ENCODE measurements at places on chromosomes 6 and 20.
A peak's percentile ranks its signal among the peaks of the same experiment; 100 is the strongest.

DNA sequence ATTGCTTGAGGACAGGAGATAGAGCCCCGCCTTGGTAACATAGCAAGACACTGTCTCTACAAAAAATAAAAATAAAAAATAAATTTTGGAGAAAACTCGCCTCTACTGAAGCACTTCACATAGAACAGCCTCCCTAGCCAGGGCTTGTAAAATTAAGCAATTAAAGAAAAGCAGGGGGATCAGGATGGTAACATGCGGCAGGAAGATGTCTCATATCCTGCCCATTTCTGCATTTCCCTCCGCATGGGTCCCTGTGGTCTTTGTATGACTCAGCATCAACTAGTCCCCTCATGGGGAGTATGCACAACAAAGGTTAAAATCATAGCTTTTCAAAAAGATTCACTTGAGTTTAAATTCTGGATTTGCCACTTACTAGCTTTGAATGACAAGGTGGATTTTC lies 379.0 kb downstream of the EPHA7 start:
- no peak for DNase-seq

DNA sequence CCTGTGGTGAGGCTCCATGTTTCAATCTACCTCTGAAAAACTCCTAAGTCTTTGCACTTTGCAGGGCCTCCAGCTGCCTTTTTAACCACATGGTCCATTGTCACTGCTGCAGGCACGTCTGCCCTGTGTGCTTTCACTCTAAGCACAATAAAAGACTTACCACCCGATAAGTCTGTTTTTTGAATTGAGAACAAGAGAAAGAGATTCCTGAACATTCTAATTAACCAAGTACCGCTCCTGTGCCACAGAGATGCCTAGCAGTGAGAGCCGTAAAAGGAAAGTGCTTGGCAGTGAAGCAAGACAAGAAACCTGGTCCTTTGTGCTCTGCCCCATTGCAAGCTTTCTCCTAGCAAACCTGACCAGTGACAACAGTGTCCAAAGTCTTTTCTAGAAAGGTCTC lies 487.6 kb upstream of the FLRT3 start:
- no peak for DNase-seq

- no peak for DNase-seq
Observed at GRCh38 chr6:146697921-146698320, 99.1 kb downstream of the ADGB start.

GRCh38 chr6:72783666-72784065 lies 161.8 kb downstream of the KCNQ5 start:
- no peak for DNase-seq

- DNase-seq: no peak
Observed at GRCh38 chr6:73784726-73785505, 88.9 kb downstream of the CD109 start.

GRCh38 chr6:116099036-116099435 lies 1.6 kb upstream of the NT5DC1 start:
- DNase-seq: no peak

GRCh38 chr20:58839474-58839874 lies 11.2 kb downstream of the GNAS-AS1 start:
- DNase-seq: peak; percentile 54

DNA sequence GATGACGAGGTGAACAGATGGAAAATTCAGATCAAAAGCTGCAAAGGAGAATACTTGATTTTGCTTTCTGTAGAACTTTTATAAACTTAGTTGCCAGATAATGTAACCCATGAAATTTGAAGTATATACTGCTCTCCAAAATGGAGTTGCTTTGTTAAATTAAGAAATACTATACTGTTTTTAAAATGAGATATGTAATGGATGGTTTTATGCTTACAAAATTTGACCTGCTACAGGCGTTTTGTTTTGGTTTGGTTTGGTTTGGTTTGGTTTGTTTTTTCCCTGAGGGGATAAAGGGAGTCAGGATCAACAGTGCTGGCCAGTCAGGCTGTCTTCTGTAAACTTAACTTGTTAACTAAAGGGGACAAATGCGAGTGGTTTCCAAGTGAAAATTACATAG lies 55.6 kb upstream of the KIF25 start:
- DNase-seq: no peak

GRCh38 chr6:99514089-99514488 lies 1.1 kb downstream of the USP45 start:
- DNase-seq: no peak

DNA sequence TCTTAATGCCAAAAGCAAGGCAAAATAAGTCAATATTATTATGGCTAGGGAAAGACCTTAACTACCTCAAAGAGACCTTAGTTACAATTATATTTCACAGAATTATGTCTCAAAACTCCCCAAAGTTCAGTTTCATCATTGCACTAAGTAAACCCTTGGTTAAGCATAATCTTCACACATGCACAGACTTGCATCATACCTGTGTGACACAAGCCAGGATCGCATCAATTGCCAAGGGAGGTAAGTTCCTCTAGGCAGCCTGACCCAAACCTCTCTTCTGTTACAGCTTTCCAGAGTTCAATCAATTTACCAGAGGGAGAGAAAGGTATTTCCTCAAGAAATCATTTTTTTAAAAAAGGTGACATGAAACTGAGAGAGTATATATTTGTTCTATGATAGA lies 31.9 kb upstream of the PRSS35 start:
- no peak for DNase-seq

- no peak for DNase-seq
Observed at GRCh38 chr6:123875784-123876183, 72.1 kb downstream of the NKAIN2 start.

DNA sequence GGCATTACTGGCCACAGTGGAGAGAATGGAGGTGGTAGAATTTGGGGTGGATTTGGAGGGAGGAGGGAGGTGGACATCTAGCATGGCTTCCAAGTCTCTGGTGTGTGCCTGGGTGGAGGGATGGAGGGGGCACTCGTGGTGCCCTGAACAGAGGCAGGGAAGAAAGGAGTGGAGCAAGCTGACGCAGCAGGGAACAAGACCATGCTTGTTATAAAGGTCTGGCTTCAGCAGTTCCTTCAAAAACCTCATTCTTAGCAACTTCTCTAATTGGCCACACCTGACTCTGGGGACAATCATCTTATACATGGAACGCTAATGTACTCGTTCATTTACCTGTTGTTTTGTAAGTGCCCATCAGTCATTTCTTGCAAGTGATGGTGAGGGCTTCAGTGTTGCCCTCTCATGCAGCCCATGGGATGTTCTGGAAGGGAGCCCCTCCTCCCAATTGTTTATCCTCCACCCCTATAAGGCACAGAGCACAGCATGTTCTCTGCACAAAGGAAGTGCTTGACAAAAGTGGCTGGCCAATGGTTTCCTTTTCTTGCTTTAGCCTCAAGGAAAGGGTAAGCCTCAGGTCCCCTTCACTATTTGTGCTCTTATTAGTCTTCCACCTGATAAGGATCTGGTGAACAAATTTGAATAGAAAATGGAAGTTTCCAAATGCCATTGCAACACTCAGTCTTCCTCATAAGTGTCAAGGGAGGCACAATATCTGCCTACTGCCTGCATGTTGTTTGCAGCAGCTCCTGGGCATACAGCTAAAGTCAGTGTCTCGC lies 39.3 kb downstream of the GFOD1 start:
- no peak for DNase-seq

DNA sequence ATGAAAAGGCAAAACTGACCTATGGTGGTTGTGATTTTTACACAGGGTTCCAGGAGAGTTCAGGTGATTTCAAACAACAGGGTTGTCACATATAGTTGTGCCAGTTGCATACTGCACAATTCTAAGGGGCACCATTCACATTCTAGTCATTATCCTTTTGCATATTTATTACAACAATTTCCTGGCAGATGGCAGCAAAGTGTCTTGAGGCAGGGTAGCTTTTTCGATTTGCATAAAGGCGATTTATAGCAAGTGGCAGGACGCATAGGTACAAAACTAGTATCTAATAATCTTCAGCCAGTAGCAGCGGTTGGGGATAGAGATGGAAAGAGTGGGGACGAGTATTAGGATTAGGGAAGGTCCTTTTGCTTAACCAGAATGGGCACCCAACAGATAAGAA lies 46.5 kb upstream of the TRAF3IP2 start:
- no peak for DNase-seq

GRCh38 chr20:59985164-59985563 lies 26.9 kb downstream of the CDH26 start:
- no peak for DNase-seq

DNA sequence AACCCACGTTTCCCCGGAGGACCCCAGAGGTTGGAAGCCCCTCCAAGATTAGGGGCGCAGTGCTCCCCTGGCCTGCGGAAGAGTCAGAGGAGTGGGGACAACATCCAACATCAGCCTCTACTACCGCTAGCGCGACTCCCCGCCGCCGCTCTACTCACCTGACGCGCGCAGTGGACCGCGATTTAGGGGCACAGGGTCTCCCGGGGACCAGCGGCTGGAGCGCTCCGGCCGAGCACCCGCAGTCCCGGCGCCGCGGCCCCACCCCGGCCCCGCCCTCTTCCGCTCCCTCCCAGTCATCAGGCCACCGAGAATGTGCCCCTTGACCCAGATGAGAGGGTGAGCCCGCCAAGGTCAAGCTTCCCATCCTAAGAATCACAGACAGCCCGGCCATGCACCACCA lies at the start of gene ZFP57:
Gene ZFP57, minus strand, starts transcription at position 249 of the 400 bp plus-strand sequence. CDS start 4,149 bp downstream, outside the sequence.
- DNase-seq: peak; percentile 24

DNA sequence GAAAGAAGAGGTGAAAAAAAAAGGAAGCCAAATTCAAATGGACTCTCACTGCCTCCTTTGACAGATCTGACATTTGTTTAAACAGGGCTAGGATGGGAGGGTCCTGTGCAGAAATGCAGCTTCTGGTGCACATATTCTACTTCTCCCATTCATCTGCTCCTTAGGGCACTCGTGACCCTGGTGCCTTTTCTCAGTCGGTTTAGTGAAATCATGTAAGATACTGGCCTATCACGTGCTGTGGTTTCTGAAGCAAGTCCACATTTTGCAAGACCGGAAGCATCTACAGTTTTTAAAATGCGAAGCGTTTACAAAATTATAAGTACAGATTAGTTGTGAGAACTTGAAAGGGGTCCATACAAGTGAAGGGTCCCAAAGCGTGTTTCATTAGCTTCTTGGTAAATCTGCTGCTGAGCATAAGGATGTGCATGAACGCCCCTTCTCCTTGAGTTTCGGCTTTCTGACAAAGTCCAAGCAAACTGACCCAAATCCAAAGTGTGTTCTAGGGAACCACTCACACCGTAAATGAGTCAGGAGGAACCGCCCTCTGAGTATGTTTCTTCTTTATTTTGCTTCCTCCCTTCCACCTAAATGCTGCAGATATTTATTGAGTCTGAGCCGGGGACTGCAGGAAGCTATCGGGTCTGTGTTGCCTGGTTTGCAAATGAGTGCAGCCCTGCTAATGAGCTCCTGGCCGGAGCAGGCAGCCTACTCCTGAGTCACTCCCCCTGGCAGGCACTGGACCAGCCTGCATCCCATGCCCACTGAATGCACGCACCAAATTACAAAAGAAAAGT lies 323.8 kb upstream of the JARID2 start:
- no peak for DNase-seq

DNA sequence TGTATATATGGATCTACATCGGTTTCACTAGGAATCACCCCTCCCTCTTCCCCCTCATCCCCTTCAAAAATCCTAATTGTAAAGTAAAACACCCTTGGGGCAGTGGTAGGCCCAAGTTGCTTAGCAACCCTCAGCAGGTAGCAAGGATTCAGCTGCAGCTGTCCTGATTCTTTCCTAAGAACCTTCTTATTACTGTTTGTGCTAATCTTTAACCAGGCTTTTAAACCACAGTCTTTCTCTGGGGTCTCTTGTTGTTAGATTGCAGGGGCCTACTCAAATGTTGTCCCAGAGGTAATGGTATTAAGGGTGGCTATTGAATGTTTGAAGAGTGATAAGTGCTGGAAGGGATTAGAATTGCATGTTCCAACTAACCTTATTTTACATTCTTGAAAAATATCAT lies 46.4 kb downstream of the PRL start:
- DNase-seq: no peak

DNA sequence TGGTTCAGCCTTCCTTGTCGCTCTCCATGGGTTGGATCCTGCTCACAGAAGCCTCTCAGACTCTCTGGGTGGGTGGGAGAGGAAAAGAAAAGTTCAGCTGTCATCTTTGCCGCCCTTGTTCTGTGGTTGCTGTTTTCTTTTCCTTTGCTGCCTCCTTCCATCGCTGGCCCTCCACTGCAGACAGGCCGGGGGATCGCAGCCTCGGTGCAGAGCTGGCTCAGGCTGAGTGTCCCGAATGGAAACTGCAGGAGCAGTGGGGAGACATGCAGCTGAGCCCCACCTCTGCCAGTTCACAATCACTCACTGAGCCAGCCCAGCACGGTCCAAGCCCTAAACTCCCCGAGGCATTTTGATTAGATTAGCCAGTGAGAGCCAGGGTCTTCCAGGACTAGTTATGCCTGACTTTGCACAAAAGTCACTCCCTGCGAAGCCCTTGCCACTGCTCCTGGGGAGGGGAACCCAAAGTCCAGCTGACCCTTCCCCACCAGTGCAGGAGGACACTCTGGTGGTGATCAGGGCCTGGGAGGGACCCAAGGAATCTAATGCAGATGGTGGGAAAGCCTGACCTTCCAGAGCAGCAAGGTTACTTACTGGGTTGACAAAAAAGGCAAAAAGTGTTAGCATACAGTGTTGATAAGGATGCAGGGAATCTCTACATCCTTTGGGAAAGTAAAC lies 14.0 kb downstream of the NRN1 start:
- DNase-seq: no peak

DNA sequence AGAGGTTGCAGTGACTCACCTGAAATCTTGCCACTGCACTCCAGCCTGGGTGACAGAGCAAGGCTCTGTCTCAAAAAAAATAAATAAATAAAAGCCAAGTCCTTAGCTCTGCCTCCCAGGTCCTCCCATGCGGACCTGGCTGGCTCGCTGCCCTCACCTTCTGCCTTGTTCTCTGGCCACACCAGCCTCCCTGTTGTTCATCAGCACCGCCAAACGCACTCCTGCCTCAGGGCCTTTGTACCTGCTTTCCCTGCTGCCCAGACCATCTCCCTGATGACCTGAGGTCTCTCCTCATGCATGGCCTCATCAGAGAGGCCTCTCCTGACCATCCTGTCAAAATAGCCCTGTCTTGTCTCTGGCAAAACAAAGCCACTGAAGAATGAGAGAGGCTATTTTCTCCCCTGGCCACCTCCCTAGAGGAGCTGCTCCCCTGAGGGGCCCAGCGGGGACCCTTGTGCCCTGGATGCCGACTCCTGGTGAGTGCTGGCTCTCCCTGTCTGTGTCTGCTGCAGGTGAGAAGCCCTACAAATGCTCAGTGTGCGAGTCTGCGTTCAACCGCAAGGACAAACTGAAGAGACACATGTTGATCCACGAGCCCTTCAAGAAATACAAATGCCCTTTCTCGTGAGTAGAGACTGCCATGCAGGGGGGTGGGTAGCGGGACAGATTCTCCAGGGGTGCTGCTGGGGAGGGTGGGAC lies 22.6 kb upstream of the CHMP4B start:
- no peak for DNase-seq

- DNase-seq: no peak
Observed at GRCh38 chr20:38186788-38187221, 21.7 kb upstream of the TGM2 start.

- no peak for DNase-seq
Observed at GRCh38 chr6:105985098-105985815, 100.9 kb upstream of the PRDM1 start.

- DNase-seq: no peak
Observed at GRCh38 chr6:145116591-145117178, 618.6 kb downstream of the EPM2A start.

Data from activated naive CD8-positive, alpha-beta T cell treated with anti-CD3 and anti-CD28 coated beads for 36 hours (primary cell).